Spinal cord (tissue), 10 donors: ENCODE measurements at places on chromosomes 2 and 18. TPM values are rescaled to one million over a fixed set of nuclear protein-coding genes. Genes with fewer than 3 reads are reported as not detected.
A peak's percentile ranks its signal among the peaks of the same experiment; 100 is the strongest.

Gene CXCR1
- not detected for polyA plus RNA-seq

Gene DLGAP1
- polyA plus RNA-seq: 28.7 TPM

Gene SERPINB4
- not detected for polyA plus RNA-seq

Gene PLEK
- 5.2 TPM for polyA plus RNA-seq

DNA sequence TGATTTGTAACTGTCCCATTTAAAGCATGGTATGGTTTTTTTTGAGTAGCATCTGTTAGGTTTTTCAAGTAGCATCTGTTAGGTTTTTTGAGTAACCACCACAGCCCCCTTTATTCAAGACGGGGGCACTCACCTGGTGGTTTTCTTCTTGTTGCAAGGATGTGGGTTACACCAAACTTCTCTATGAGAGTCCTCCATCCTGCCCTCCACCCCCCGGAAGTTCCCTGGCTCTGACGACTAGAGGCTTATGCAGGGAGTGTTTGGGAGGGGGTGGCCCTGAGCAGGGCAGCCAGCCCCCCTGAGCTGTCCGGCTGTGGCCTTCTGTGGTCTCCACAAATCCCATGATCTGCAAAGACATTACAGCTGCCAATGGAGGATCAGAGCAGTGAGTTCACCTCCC is 39.3 kb downstream of the MTCL1 start:
- no peak for DNase-seq
- peaks cover 7% of the 10 kb centered on the region for H3K4me1 ChIP-seq
- no peak overlapping the region for H3K4me3 ChIP-seq

- no peak overlapping the region for H3K27ac ChIP-seq
- H3K27me3 ChIP-seq: no peaks in the 10 kb centered on the region
- H3K36me3 ChIP-seq: no peaks in the 10 kb centered on the region
- no peak overlapping the region for H3K4me3 ChIP-seq
Measured at GRCh38 chr2:113697516-113697915, 58.9 kb downstream of the SLC35F5 start.

DNA sequence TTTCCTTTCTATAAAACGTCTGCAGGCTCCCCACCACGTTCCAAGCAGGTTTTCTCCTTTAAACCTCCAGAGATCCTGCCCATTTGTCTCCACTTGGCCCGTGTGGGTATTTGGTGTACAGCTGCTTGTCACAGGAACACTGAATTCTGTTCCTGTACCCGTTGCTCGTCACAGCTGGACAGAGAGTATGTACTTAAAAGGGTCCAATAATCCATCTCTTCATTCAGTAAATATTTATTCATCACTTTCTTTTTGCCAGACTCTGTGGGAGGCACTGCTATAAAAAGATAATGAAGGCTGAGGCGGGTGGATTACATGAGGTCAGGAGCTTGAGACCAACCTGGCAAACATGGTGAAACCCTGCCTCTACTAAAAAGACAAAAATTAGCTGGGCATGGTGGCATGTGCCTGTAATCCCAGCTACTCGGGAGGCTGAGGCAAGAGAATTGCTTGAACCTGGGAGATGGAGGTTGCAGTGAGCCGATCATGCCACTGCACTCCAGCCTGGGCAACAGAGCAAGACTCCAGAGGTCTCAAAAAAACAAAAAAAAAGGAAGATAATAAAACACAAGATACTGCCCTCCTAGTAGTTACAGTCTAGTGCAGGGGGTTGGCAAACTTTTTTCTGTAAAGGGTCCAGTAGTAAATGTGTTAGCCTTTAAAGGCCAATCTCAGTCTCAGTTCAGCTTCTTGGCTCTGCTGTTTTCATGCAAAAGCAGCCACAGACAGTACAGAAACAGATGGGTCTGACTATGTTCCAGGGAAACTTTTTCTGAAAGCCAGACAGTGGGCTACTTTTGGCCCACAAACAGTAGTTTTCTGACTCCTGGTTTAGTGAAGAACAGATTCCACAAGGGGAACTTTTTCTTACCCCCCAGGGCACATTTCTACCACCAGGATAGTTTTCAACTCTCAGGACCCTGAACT is 309.9 kb upstream of the RAB12 start:
- H3K4me3 ChIP-seq: no peak overlapping the region
- peaks cover 2% of the 10 kb centered on the region for H3K36me3 ChIP-seq
- H3K4me1 ChIP-seq: peaks cover 9% of the 10 kb centered on the region
- H3K27me3 ChIP-seq: no peaks in the 10 kb centered on the region
- DNase-seq: no peak

DNA sequence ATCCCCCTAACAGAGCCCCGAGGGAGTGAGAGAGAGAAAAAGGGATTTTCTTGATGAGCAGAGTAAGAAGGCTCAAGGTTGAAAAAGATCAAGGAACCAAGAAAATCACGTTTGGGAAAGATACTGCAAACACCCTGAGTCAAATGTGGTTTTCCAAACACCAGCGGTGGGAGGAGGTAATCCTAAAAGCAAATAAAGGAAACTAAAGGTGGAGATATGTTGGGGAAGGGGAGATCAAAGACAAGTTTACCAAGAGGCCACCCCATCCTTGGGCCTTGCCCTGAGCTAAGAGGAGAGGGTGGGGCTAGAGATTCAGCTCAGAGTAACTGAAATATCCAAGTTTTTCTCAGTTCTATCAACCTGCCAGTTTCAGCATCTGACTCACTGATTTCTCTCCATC is 332.3 kb downstream of the ETAA1 start:
- H3K27me3 ChIP-seq: no peaks in the 10 kb centered on the region
- no peaks in the 10 kb centered on the region for H3K4me1 ChIP-seq
- no peaks in the 10 kb centered on the region for H3K36me3 ChIP-seq
- no peak overlapping the region for H3K27ac ChIP-seq

- H3K27me3 ChIP-seq: no peaks in the 10 kb centered on the region
- DNase-seq: peak; percentile 92
- peak overlapping the region; percentile 4 for H3K27ac ChIP-seq
- H3K36me3 ChIP-seq: no peaks in the 10 kb centered on the region
Measured at GRCh38 chr18:75784390-75784789, 356.9 kb upstream of the SMIM21 start.

DNA sequence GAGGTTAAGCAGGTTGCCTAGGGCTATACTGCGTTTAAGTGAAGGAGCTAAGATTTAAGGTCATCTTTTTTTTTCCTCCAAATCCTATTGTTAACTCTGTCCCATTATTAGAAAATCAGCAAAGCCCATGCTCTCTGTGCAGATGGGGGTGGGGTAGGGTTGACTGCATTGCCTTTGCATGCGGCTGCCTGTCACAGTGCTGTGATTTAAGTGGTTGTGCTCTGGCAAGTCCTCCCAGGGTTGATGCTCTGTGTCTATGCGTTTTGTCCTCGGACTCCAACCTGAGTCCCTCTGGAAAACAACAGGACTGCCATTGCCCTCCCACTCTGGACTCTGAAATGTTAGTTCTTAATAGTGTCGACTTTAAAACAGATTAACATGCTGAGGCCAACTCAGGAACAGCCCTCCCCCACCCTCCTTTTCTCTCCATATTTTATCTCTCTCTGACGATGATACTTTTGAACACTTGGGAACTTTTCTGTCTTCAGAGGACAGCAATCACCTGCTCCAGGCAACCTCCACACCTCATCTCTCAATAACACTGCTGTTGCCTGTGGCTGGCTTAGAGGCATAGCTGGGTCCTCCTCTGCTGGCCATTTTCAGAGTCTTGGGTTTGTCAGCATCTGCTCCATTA is 5.8 kb downstream of the FHOD3 start:
- no peak overlapping the region for H3K4me3 ChIP-seq
- H3K27me3 ChIP-seq: no peaks in the 10 kb centered on the region
- peaks cover 10% of the 10 kb centered on the region for H3K4me1 ChIP-seq
- H3K36me3 ChIP-seq: no peaks in the 10 kb centered on the region
- DNase-seq: no peak
- no peak overlapping the region for H3K27ac ChIP-seq

- no peaks in the 10 kb centered on the region for H3K27me3 ChIP-seq
- no peak for DNase-seq
- no peaks in the 10 kb centered on the region for H3K36me3 ChIP-seq
- H3K27ac ChIP-seq: no peak overlapping the region
- no peaks in the 10 kb centered on the region for H3K4me1 ChIP-seq
- no peak overlapping the region for H3K4me3 ChIP-seq
Measured at GRCh38 chr2:59458800-59459199, 1094.7 kb downstream of the BCL11A start.

DNA sequence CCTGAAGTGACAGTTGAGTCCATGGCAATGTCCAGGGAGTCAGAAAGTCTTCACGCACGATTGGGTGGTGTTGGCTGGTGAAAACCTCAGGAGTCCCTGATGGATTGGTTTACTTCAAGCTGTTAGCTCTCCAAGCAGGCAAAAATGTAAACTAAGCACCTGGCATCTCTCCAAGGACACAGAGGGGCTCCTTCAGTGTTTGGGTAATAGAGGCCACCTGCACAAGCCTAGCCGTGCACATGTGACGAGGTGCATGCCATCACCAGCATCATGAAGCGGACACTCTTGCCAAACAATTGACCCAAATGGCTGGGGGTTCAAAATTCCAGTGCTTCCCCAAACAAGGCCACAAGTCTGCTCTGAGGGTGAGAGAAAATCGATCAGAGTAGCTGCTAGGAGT is 104.7 kb upstream of the CD302 start:
- H3K4me1 ChIP-seq: peaks cover 16% of the 10 kb centered on the region
- no peak overlapping the region for H3K27ac ChIP-seq
- no peak for DNase-seq
- H3K4me3 ChIP-seq: no peak overlapping the region

DNA sequence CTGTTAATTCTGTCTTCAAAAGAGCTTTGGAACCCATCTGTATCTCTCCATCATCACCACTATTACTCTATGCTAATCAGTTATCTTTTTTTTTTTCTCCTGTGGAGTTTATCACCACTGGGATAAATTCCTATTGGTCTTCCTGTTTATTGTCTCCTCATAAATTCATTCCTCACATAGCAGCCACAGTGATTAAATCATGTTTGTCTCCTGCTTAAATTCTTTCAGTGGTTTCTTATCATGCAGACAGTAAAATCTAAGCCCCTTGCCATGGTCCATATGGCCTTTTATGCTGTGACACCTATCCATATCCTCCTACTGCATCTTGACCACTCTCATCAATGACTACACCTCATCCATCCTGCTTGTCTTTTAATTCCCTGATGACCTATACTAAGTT is 239.8 kb upstream of the ZEB2 start:
- no peak overlapping the region for H3K27ac ChIP-seq
- DNase-seq: no peak
- H3K36me3 ChIP-seq: no peaks in the 10 kb centered on the region
- H3K4me3 ChIP-seq: no peak overlapping the region
- no peaks in the 10 kb centered on the region for H3K27me3 ChIP-seq

- H3K4me1 ChIP-seq: no peaks in the 10 kb centered on the region
- no peak overlapping the region for H3K27ac ChIP-seq
- H3K36me3 ChIP-seq: no peaks in the 10 kb centered on the region
- H3K4me3 ChIP-seq: no peak overlapping the region
- no peak for DNase-seq
Measured at GRCh38 chr2:65482971-65483370, 50.6 kb upstream of the SPRED2 start.

DNA sequence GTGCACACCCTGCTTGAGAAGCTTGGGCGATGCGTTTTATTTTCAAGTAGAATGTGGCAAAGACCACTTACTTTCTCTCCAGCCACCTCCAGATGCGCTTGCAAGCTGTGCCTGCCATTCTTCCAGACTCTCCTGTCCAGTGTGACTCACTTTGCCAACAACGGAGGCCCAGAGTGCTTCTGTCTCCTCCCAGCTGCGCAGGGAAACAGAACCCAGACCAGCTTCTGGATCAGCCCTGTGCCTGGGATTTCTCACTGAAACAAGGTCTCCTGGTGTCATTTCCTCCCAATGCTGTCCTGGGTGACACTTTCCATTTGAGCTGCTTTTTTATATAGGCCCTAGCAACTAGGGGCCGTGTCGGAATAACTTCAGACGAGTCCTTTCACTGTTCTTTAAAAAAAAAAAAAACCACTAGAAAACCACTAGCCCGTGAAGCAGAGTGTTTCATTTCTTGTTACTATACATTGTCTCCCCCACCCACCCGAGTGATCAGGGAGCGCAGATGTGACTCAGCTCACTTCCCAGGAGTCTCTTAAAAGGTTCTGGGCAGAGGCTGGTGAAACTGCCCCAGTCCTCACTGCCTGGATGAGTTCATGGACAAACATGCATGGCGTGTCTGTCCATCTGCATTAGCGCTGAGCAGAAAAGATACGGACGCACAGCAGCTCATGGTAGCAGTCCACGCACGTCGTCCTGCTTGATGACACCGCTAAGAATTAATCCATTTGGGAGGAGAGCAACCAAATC is 25.3 kb upstream of the RPL31 start:
- H3K27me3 ChIP-seq: no peaks in the 10 kb centered on the region
- no peak overlapping the region for H3K4me3 ChIP-seq
- no peaks in the 10 kb centered on the region for H3K4me1 ChIP-seq

DNA sequence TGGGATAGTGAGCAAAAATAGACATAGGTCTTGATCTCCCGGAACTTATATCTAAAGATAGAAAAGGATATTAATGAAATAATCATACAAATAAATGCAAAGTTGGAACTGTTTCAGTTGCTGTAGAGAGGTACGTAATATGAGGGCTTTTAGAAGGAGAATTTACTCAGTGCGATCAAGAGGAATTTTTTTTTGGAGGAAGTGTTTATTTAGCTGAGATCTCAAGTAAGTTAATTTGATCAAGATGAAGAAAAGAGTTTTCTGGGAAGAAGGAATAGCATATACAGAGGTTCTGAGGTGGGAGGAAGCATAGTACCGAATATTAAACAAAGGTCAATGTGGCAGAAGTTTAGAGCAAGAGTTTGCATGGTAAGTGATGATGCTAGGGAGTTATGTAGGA is 11.3 kb downstream of the MBD5 start:
- no peak overlapping the region for H3K4me3 ChIP-seq
- no peak for DNase-seq
- H3K27me3 ChIP-seq: no peaks in the 10 kb centered on the region
- no peaks in the 10 kb centered on the region for H3K36me3 ChIP-seq
- no peaks in the 10 kb centered on the region for H3K4me1 ChIP-seq

- no peak overlapping the region for H3K27ac ChIP-seq
- H3K27me3 ChIP-seq: no peaks in the 10 kb centered on the region
- no peak overlapping the region for H3K4me3 ChIP-seq
- H3K36me3 ChIP-seq: peaks cover 8% of the 10 kb centered on the region
- no peak for DNase-seq
Measured at GRCh38 chr2:197081294-197081693, 154.8 kb upstream of the PGAP1 start.

- H3K27me3 ChIP-seq: no peaks in the 10 kb centered on the region
- H3K4me3 ChIP-seq: no peak overlapping the region
- no peaks in the 10 kb centered on the region for H3K4me1 ChIP-seq
- DNase-seq: no peak
- no peaks in the 10 kb centered on the region for H3K36me3 ChIP-seq
Measured at GRCh38 chr2:84991404-84992160, 20.6 kb downstream of the KCMF1 start.
